ENCODE measurements at places on chromosomes 5 and 9. TPM values are rescaled to one million over a fixed set of nuclear protein-coding genes. Genes with fewer than 3 reads are reported as not detected.

Gene UBE2B
- 124 TPM for total RNA-seq

Gene THBS4
- 0.29 TPM for total RNA-seq

- H3K4me3 ChIP-seq = no peak overlapping the region
- H3K36me3 ChIP-seq = no peaks in the 10 kb centered on the region
- DNase-seq = no peak
- H3K27me3 ChIP-seq = no peaks in the 10 kb centered on the region
- H3K27ac ChIP-seq = no peak overlapping the region
- H3K4me1 ChIP-seq = no peaks in the 10 kb centered on the region
Observed at GRCh38 chr5:14998491-14998890, 126.9 kb upstream of the ANKH start.

DNA sequence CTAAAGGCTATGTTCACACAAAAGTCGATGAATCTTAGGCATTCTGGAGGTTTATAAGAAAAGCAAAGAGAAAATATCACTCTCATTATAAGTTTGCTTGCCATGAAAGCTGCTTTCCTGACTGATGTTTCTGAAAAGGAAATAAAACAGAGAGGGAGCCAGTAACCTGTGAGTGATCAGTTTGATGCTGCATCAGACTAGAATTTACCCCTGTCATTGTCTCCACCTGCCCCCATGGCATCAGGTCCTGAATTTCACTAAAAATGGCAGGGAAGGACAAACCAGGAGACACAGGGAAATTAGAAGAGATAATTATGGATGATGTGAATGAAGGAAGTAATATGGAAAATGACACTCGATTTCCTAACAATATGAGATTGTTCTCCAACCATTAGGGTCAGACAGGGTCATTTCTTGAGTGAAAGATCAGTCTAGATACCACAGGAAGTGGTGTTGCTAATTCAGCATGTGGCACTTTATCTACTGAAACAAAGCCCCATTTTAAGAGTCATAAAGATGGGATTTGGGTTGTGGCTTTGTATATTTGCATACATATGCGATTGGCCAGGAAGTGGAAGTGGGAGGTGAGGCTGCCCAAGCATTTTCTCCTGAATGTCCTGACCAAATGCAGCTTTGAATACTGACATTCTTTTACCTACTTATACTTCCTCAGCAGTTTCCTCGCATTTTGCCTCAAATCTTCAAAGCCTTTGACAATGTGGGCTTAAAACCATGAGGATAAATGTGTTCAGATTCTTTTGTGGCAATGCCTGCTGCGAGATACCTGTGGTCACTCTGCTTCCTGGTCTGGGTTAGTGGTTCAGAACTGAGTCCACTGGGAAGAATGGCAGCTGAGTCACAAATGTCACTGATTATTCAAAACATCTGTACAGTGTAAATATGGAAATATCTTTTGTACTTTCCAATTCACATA, 29.7 kb downstream of the MEGF10 start:
- peaks cover 8% of the 10 kb centered on the region for H3K4me1 ChIP-seq
- H3K27me3 ChIP-seq = no peaks in the 10 kb centered on the region
- DNase-seq = no peak
- no peaks in the 10 kb centered on the region for H3K36me3 ChIP-seq
- no peak overlapping the region for H3K27ac ChIP-seq

Data from CD4-positive, alpha-beta memory T cell (primary cell).